Astrocyte of the hippocampus (primary cell): ENCODE measurements at places on chromosomes 4 and X.

- no peak for DNase-seq
Observed at GRCh38 chr4:117293784-117294183, 208.4 kb upstream of the TRAM1L1 start.

DNA sequence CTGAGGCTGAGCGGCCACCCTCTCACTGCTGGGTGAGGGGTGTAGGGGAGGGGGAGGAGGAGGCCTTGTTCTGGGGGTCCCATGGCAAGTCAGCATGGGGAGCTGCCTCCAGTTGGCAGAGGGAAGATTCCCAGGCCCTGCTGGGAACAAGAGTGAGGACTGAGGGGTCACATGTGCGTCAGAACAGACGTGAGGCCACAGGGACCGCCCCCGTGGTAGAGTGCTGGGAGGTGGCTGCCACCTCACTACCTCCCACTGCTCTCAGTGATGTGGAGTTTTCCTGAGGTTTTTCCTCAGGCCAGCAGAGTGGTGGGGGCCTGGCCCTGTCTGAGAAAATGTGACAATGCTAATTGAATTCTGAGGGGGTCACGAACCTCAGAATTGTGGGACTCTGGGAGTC lies 568 bp downstream of the MAGEC1 start:
- DNase-seq = no peak

DNA sequence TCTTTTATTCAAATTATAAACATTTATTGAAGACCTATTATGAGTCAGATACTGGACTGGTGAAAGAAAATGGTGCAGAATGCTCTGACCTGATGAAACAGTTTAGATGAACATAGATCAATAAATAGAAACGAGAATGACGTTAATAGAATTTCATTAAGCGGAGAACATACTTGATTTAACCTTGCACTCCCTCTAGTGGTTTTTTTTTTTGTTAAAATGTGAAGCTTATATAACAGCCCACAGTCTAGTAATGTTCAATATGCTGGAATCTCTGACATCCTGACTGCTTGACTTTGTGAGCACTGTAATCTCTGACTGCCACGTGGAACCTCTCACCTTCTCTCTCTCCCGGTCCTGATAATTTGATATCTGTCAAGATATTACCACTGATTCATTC lies 32.3 kb downstream of the HDAC8 start:
- peak; percentile 20 for DNase-seq

- DNase-seq = peak; percentile 41
Observed at GRCh38 chr4:141179474-141180373, 41.0 kb upstream of the ZNF330 start.

GRCh38 chrX:139834879-139835278 lies 98.0 kb downstream of the ATP11C start:
- DNase-seq = no peak

- peak; percentile 46 for DNase-seq
Observed at GRCh38 chrX:153926858-153927671, 1.0 kb upstream of the ARHGAP4 start.

- DNase-seq = no peak
Observed at GRCh38 chrX:11789809-11790208, 31.8 kb downstream of the MSL3 start.

GRCh38 chrX:48960291-48960690 lies 2.9 kb upstream of the OTUD5 start:
- no peak for DNase-seq

GRCh38 chr4:181949704-181950312 lies 293.4 kb upstream of the TENM3 start:
- no peak for DNase-seq

GRCh38 chrX:117487421-117487820 lies 629.2 kb downstream of the KLHL13 start:
- peak; percentile 0 for DNase-seq

- no peak for DNase-seq
Observed at GRCh38 chr4:54155936-54156335, 56.0 kb downstream of the GSX2 start.

DNA sequence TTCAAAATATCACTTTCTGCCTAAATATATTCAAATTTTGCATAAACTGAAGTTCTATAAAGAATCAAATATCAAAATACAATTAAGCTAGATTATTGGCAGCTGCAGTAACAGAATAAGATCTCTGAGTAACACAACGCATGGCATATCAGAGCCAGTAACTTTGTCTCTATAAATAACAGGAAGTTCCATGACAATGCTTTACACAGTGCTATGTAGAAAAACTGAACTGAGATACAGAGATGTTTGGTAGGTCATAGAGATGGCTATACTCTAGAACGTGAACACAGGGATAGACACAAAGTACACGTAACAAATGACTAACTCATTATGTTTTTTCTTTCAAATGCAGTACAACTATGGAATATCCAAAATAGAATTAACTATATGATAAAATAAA lies 18.2 kb downstream of the UBE2D3 start:
- no peak for DNase-seq

GRCh38 chr4:5959211-5959982 lies 58.8 kb downstream of the C4orf50 start:
- no peak for DNase-seq

- no peak for DNase-seq
Observed at GRCh38 chrX:71638409-71638808, 20.1 kb upstream of the CXCR3 start.

DNA sequence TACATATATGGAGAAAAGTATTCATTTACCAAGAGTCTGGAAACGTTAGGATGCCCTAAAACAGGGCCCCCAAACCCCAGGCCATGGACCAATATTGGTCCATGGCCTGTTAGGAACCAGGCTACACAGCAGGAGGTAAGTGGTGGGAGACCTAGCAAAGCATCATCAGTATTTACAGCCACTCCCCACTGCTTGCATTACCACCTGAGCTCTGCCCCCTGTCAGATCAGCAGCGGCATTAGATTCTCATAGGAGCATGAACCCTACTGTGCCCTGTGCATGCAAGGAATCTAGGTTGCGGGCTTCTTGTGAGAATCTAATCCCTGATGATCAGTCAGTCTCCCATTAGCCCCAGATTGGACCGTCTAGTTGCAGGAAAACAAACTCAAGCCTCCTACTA lies 62.3 kb downstream of the USP38 start:
- no peak for DNase-seq

DNA sequence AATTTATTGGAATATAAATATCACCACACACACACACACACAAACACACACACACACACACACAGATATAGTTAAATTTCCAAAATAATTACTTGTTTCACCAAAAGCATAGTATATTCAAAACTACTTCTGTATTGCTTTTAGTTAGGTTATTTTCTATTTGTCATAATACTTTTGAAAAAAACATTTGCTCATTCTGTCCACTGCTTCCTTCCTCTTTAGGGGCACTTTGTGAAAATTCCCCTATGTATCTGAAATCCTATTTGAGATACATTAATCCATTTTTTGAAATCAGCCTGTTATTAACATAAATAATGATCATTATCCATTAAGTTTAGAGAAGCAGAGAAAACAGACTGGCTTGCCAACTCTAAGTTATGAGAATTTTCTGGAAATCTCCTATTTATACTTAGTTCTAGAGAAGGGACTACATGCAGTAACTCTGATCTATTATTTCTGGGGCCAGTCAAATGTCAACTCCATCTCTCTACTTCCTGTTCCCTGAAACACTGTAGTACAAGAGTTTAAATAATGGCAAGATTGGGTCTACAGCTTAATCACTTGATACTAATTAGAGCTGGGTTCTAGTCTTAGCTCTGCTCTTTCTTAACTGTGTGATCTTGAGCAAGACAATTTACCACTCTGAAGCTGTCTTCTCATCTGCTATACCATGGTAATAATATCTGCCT lies 54.4 kb upstream of the GPR174 start:
- DNase-seq = no peak

DNA sequence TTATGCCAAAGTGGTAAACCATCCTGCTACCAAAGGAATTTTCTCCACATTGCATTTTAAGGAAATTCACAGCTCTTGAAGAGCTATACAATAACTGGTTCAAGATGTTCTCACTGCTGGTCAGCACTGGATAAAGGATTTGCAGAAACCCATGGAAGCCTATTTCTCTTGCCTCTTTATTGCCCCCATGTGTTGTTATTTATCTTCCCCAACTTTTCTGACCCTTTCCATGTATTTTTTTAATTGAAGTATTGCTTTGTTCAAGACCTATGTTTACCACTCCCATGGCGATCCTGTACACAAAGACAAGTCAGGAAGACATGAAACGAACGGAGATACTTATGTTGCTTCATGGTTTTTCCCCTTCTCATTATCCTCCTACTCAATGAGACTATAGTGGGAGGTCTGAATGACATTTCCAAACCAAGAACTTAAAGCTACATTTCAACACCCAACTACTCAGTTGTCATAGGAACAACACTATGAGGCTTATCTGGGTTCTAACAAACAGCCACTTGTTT lies 566.4 kb upstream of the DIPK2B start:
- DNase-seq = peak; percentile 49

DNA sequence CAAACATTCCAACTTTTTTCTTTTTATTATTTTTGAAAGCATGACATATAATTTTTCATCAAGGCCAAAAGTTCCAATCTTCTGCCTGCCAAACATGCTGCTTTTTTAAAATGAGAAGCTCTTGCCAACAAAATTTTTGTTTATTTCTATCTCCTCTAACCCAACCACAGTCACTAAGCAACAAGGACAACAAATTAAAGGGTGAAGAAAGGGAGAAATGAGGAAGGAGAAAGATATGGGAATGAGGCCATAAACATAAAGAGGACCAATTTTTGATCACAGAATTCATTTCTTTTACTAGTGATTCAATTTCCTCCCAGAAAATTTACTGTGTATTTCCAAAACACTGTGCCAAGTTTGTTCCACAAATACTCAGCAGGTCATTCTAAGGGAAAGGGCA lies 537.0 kb upstream of the DIAPH2 start:
- DNase-seq = no peak

- DNase-seq = peak; percentile 6
Observed at GRCh38 chr4:71029504-71029903, 36.1 kb downstream of the DCK start.

DNA sequence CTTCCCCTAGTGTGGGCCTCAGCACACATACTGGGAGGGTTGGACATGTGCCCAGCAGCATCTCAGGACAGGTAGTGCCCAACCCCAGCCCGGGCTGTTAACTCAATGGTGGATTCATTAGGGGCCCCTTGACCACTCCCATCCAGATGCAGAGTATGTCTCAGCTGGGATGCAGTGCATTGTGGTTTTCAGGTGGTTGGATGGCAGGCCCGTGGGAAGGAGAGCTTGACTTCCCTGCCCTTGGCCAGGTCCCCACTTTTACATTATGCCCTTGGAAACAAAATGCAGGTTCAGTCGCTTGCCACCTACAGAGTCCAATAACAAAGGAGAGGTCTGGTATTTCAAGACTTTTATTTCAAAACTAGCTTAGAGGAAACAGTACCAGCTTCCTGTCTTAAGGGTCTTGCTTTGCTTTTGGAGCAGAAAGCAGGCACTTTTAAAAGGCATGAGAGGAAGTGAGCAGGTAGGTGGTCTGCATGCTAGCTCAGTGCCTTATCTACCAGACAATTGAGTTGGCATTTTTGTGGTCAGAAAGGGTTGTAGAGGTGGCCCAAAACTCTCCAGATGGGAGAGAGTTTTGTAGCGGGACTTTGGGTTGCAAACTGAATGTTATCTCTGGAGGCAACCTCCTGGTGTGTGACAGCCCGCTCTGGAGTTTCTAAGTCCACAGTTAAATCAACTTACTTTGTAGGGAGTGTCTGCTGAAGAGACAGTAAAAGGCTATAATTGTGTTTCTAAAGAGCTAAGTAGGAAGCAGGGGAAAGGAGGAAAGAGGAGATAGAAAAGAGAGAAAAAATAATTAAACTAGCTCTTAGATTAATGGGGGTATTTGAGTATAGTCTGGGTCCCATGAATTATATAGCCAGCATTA lies 171.0 kb downstream of the GALNTL6 start:
- DNase-seq = no peak

DNA sequence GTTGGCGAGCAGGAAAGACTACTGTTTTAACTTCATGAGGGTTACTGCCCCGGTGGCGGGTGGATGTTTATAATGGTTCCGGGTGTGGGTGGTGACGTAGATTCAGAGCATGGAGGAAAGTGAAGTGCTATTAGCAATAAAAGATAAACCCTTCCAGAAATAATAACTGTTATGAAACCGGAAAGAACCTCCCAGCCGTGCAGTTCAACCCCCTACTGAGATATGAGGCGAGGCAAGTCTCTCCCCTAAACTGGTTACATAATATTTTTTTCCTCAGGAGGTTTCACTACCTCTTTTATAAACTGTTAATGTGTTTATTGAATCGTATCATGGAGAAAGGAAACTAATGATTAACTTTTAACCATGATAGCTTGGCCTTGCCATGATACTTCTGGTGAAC lies 33.9 kb upstream of the STIM2 start:
- no peak for DNase-seq

DNA sequence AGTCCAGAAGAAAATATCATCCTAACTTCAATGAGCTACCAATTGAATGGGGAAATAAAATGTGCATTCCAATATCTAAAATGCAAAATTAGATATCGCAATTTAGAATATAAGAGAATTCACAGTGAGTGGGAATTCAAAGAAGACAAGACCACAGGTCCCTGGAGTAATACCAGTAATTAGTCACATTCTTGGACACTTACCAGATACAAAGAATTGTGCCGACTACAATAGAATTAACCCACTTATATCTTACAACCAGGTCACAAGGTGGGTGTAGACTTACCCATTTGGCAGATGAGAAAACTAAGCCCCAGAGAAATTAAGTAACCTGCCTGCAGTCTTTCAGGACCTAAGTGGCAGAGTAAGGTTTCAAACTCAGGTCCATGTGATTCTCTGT lies 84.3 kb upstream of the C1QTNF7 start:
- no peak for DNase-seq

DNA sequence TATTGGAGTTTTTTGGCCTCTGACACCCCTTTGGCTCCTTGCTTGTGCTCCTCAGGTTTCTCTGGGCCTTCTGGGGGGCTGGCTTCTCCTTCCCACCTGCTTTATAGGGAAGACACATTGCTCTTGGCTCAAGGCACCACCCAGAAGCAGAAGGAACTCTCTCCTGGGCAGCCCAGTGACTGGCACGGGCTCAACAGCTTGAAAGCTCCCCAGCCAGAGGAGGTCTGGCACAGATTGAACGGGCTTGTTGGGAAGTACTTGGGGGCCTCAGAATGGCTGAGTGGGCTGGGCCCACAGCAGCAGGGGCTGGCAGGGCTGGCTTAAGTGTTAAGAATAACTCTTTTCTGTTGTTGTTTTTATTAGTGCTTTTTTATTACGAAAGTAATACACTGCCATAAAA lies 11.2 kb upstream of the ZNF185 start:
- DNase-seq = no peak

DNA sequence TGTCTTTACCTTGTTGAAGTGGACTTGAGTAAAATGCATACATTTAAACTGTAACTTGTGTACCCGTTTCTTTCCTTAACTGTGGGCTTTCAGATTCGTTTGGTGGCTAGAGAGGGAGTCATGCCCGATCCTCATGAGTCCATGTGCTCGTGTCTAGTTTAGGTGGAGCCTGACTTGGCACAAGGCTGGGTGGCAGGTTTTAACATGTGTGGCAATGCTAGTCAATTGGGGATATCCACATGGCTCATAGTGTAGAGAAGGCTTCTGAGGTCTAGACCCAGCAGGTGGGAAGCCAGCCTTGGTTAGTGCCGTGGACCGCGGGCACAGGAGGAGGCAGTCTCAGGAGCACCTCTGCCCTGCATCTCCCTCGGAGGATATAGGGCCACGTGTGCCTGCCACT lies 48.5 kb upstream of the CLCN4 start:
- no peak for DNase-seq

- no peak for DNase-seq
Observed at GRCh38 chrX:129496625-129497024, 26.7 kb downstream of the SMARCA1 start.

GRCh38 chr4:140163029-140163810 lies 9.2 kb upstream of the MAML3 start:
- DNase-seq = peak; percentile 75
